ENCODE measurements at places on chromosomes 3 and 15. TPM values are rescaled to one million over a fixed set of nuclear protein-coding genes. Genes with fewer than 3 reads are reported as not detected.

Gene PHC3
- total RNA-seq, result 68.1 TPM

GRCh38 chr15:56017920-56018319 lies 24.5 kb upstream of the NEDD4 start:
- DNase-seq, result no peak

- DNase-seq, result no peak
Observed at GRCh38 chr3:150194957-150195356, 213.1 kb upstream of the TSC22D2 start.

Gene POPDC2
- total RNA-seq, result 3.3 TPM

DNA sequence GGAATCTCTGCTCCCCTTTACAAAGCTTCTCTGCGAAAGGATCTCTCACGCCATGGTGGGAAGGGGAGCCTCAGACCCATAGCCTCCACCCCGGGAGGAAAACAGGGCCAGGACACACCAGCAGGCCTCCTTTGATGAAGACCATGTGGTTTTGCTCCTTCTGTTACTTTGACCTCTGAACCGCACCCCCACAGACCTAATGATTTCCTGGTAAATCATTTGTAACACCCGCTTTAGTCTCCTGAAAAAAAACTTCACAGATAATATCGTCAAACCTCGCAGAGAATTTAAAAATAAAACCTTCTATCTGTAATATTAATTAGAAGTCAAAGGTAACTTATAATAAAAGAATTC lies 18.3 kb downstream of the CPN2 start:
- DNase-seq, result no peak

DNA sequence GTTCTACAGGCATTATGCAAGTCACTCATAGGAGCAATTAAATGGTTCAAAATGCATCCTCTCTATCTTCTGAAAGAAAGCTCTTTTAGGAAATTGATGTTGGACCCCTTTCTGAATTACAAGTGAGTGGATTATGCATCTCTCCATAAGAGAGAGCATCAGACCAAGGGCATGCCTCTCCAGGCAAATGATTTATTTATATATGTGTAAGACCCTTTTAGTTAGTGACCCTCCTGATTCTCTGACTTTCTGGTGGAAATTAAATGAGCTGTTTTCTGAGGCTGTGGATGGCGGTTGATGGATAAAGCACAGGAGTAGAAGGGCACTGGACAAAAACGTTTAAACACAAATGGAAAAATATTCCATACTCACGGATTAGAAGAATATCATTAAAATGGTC lies 62.6 kb downstream of the CADPS start:
- no peak for DNase-seq

Gene ADAMTSL3
- not detected for total RNA-seq

Gene MED12L
- 0.76 TPM for total RNA-seq

GRCh38 chr3:194009892-194010533 lies 125.9 kb upstream of the HES1 start:
- DNase-seq, result no peak

- no peak for DNase-seq
Observed at GRCh38 chr3:54830658-54831057, 97.2 kb downstream of the LRTM1 start.

GRCh38 chr3:46856576-46857471 lies 6.4 kb downstream of the MYL3 start:
- no peak for DNase-seq

- no peak for DNase-seq
Observed at GRCh38 chr15:38849046-38849445, 284.4 kb upstream of the RASGRP1 start.

Gene CATSPER2
- 9.1 TPM for total RNA-seq

GRCh38 chr3:64163755-64164148 lies 61.5 kb downstream of the PRICKLE2 start:
- DNase-seq, result no peak

Gene ESYT3
- 0.16 TPM for total RNA-seq

Gene GOLGA8J
- total RNA-seq, result 0.34 TPM

GRCh38 chr15:31376511-31376910 lies 49.9 kb downstream of the KLF13 start:
- DNase-seq, result no peak

GRCh38 chr3:186254676-186255650 lies 107.1 kb downstream of the DGKG start:
- DNase-seq, result peak; percentile 31

Gene SELENOS
- total RNA-seq, result 29.8 TPM

DNA sequence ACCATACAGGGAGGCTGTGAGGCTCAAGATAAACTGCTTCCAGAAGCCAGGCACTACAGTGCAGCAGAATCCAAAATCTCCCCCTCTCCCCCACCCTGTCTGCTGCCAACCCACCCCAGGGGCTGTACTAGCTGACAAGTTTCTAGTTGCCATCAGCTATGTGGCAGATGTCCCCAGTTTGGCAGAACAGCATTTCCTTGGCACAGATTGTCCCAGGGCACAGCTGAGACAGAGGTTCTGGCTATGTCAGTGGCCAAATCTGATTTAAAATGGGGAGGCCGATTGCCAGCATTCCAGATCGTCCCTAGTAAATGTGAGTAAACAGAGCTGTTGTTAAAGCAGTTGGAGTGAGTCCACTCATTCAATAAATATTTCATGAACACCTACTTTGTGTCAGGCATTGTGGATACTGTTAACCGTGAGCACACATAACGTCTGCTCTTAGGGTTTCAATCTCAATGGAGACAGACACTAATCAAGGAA lies 28.0 kb upstream of the CCDC174 start:
- DNase-seq, result no peak

- no peak for DNase-seq
Observed at GRCh38 chr3:42007785-42008184, 45.9 kb upstream of the ULK4 start.

Gene CYP11A1
- not detected for total RNA-seq

- DNase-seq, result no peak
Observed at GRCh38 chr3:78969483-78969882, 798.3 kb downstream of the ROBO1 start.

DNA sequence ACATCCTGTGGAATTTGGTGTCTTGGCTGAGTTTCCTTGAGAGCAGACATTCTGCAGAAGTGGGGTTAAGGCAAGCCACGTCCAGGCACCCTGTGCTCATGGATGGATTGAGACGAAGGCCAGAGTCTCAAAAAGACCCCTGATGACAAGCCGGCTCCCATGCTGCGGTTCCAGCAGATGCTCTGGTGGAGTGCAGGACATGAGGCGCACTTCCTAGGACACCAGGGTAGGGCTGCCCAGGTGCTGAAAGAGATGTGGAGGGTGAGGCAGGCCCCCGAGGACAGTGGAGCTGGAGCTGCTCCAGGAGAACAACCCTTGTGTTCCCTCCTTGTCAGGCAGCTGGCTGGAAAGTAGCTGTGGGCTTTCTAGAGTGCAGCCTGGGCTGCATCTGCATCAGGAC lies 81.0 kb downstream of the ASB7 start:
- DNase-seq, result no peak

Gene SCN5A
- 0.37 TPM for total RNA-seq

DNA sequence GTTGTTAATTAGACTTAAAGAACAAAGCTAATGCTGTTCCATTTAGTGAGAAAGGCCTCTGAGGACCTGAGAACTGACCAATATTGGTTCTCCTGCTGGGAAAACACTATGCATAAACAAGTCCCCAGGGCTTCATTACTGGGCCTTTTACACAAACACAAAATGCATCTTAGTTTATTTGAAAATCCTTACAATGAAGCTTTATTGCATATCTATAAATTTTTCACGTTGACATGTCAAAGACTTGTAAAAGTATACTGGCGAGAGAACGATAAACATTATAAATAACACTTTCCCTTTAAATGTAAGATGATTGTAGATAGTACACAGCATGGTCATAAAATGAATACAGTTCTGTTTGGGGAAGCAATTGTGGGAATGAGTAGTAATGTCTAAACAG lies 151.7 kb downstream of the ROBO2 start:
- DNase-seq, result no peak

DNA sequence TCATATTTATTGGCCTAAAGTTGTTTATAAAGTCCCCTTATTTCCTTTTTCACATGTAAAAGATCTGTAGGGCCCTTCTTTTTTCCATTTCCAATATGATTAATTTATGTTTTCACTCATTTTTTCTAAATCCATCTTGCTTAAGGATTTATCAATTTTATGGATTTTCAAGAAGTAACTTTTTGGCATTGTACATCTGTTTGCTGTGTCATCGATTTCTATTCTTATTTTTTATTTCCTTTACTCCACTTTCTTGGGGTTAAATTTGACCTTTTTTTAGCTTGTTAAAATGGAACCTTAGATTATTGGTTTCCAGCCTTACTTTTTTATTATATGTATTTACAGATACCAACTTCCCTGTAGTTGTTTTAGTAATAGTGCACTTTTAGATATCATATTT lies 207.9 kb downstream of the LRTM1 start:
- DNase-seq, result no peak

DNA sequence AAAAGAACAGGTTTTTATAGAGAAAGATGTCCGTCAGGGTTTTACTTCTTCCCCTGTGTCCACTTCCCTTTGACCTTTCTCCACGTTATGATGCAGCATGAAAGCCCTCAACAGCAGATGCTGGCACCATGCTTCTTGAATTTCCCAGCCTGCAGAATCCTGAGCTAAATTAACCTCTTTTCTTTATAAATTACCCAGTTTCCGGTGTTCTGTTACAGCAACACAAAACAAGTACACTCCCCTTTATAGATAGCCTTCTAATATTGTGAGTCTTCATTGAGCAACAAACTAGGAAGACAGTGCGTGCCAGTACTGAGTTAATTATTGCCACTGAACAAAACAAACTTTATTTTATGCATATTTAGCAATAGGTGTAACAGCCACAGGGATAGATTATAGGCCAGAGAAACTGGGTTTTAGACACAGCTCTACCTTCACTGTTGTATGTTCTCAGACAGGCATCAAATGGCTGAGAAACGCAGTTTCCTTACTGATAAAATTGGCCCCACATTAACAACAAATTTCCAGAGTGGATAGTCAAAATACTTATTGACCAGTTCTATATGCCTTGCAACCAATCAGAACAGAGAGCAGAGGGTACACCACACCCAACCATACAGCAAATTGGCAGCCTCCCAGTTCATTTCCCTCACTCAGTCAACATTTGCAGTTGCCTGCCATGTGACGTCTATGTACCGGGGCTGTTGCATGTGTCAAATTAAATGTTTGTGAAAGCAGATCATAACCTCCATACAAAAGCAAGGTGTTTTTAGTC lies 14.4 kb upstream of the TBL1XR1 start:
- DNase-seq, result no peak

Gene PLA1A
- not detected for total RNA-seq

- DNase-seq, result no peak
Observed at GRCh38 chr3:187044206-187044605, 95.1 kb downstream of the RPL39L start.

Gene PLAAT1
- total RNA-seq, result not detected

Gene CCK
- not detected for total RNA-seq

- no peak for DNase-seq
Observed at GRCh38 chr3:6248528-6248927, 612.4 kb upstream of the GRM7 start.

DNA sequence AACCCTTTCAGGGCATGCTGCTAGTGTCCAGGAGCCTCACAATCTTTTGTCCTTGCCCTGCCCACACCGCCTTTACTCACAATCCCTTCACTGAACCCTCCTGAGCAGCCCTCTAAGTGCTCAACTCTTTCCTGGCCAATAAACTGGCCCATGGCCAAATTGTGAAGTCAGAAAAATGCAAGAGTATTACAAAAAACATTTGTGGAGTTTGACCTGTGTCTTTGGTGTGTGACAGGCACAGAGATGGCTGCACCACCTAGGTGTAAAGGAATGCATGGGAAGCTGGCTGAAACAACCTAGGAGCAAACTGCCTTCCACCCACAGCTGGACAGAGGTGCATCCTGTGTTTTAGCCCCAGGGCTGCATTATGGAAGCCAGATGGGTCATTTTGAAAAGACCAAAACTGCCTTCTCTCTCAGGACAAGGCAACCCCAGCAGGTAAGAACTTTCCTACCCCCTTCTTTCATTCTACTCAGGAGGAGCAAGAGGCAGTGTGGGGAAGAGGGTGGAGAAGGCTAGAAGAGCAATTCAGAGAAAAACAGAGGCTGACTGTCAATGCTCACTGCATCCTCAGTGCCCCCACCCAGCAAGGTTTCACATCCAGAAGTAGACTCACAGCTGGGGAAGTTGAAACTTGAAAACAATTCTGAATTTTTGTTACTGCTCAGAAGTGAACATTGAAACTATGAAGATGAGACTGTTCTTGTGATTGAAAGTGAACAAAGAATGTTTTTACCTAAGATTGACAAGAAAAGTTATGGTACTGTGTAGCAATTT lies 78.6 kb downstream of the TRIM42 start:
- DNase-seq, result no peak

GRCh38 chr15:33678602-33679001 lies 289.7 kb upstream of the CHRM5 start:
- no peak for DNase-seq

Gene KNG1
- total RNA-seq, result not detected

DNA sequence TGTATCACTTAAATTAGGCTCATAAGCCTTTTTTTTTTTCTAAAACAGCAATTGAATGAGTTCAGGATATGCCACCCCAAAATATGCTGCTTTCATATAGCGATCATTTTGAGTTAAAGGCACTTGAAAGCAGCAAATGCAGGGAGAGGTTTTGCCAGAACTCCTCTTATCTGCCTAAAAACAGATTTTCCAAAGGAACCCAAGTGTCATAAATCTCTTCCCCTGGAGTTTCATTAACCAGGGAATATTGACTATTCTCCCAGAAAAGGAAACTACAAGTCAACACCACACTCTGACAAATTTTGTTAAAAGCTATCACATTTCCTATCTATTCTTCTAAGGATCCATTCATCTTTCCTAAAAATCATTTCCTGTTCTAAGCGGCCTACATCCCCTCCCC lies 11.3 kb downstream of the DNAAF4 start:
- DNase-seq, result no peak

- DNase-seq, result peak; percentile 45
Observed at GRCh38 chr3:69250014-69250413, 127.6 kb upstream of the LMOD3 start.

Gene PPP2R3A
- total RNA-seq, result 0.21 TPM

GRCh38 chr15:27623149-27623548 lies 476.0 kb downstream of the OCA2 start:
- no peak for DNase-seq

GRCh38 chr15:36738817-36739216 lies 159.4 kb downstream of the CDIN1 start:
- DNase-seq, result no peak

Gene TMEM44
- total RNA-seq, result 9.9 TPM

GRCh38 chr3:133540896-133541674 lies 32.4 kb upstream of the CDV3 start:
- no peak for DNase-seq

Measured in activated CD8-positive, alpha-beta T cell treated with anti-CD3 and anti-CD28 coated beads, Interleukin-2, amount 10 ng/mL, durations not matched to agents 7 days and 5 days (primary cell).